Stimulated activated memory B cell treated with anti-CD40 and anti-IgM and Interleukin-4, amounts not matched to agents 10 μg/mL and 1 μg/mL and 100 μg/mL, for 72 hours (primary cell): ENCODE measurements at places on chromosomes 5 and 9.

DNA sequence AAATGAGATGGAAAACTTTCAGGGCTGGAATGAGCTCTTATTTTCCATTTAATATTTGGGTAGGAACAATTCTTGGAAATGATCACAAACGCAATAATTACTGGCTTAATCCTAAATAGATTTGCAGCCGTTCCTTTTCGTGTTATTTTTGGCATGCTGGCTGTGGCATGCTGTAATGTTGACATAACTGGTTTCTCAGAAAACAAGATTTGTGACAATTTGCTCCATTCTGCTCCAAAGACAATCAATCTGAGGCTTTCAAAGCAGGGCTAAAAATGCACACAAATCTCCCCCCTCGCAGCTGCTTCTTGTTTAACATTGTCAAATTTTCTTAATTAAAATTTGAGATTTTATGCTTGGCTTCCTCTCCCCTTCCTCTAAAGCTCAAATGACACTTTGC is 151.2 kb downstream of the TTC39B start:
- ATAC-seq: no peak

GRCh38 chr5:112548246-112548881 is 129.3 kb upstream of the EPB41L4A start:
- ATAC-seq: no peak

DNA sequence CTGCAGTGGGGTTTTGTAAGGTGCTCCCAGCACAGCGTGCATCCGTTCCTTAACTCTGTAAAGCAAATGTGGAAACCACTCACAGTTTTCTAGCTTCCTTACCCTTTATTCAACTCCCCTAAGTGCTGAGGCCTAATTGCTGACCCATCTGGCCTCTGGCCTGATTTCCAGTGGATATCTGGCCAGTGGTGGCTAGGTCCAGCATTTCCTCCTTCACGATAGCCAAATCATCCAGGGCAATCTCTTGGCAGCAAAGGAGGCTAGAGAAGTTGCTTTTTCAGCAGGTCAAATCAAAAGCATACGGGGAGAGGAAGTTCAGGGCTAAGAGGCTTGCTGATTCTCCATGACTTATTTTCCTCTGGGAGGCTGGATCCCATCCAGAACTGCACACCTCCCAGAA is 286.3 kb upstream of the VLDLR start:
- ATAC-seq: no peak

- ATAC-seq: peak; percentile 68
Measured at GRCh38 chr9:83978992-83979811, 813 bp downstream of the HNRNPK start.

DNA sequence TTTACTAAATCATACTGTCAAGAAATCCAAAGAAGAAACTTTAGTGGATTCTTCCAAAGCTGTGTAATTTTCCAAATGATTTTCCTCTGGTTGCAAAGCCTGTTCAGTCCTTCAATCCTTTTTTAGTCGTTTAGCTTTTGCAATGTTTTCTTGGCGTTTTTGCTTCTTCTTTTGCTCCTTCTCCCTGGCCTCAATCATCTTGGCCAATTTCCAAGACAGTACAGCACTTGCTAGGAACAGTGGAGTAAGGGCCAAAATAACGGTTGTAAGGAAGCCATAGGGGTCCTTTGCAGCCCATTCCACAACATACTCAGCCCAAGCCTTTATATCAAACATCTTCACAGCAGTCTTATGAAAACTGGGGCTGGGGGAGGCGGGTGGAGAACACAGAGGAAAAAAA is 2.4 kb downstream of the SMIM15 start:
- ATAC-seq: no peak

DNA sequence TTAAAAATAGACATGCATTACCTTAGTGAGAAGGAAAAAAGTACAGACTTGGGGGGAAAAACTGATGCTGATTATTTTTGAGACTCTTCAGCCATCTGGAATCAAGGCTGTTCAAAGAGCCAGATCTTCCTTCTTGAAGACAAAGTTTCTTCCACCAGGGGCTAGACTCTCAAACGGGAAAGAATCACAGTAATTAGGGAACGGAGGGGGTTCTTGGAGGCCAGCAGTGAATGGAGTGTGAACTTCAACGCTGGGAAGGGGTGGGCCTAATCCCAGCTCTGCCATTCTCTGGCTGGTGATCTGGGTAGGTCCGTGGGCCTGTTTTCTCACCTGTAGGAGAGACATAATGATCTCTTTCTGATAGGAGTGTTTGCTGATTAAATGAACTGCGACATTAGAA is 21.1 kb upstream of the LHX2 start:
- ATAC-seq: no peak

- ATAC-seq: no peak
Measured at GRCh38 chr9:136964171-136964689, 12.2 kb downstream of the LCN12 start.

DNA sequence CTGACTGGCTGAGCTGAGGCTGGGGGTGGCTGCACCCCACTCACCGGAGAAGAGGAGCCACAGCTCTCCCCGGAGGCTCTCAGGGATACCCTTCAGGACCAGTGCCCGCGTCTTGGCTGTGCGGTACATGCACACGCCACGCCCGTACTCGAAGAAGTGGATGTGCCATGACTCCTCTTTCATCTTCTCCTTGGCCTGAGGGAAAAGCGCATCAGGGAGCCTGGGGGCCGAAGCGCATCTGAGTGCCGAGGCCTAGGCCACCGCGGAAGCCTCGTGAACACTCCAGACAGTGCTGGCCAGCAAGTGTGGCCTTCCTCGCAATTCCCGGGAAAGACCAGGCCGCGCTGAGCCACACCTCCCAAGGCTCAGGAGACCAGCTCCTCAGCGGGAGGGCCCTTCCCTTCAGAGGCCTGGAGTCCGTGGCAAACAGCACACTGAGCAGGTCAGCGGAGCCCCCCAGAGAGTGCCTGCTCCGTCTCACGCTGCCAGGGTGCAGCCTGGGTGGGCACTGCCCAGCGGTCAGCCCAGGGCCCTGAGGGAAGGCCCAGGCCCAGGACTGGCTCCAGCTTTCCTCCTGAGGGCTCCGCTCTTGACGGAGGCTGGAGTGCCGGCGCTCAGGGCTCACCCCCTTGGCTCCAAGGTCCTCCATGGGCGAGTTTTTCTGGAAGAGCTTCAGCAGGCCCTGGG is 20.5 kb upstream of the MRNIP start:
- peak; percentile 40 for ATAC-seq

DNA sequence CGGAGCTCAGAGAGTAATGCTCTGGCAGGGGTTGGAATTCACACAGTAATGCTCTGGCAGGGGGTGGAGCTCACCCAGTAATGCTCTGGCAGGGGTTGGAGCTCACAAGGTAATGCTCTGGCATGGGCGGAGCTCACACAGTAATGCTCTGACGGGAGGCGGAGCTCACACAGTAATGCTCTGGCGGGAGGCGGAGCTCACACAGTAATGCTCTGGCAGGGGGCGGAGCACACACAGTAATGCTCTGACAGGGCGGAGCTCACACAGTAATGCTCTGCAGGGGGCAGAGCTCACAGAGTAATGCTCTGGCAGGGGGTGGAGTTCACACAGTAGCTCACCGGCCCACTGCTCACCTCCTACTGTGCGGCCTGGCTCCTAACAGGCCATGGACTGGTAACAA is 47.2 kb upstream of the LPCAT1 start:
- ATAC-seq: no peak

DNA sequence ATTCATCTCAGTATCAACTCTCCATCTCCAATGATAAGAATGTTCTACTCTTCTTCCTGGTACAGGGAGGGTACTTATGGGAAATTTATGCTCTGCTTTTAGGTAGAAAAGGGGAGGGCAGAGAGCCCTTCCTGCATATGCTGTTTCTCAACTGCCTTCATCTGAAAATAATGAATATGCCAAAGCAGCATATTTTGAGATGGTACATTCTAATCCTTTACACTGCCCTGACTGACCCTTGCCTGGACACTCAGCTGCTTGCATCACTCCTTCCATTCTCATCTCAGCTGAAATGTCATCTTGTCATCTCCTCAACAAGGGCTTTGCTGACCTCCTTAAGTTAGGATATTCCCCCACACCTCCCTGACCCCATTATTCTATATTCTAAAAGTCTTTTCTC is 68.5 kb downstream of the ALDH7A1 start:
- no peak for ATAC-seq

GRCh38 chr5:80193401-80193800 is 62.4 kb downstream of the SERINC5 start:
- ATAC-seq: no peak

GRCh38 chr9:129194221-129194620 is 16.2 kb upstream of the IER5L start:
- ATAC-seq: no peak

DNA sequence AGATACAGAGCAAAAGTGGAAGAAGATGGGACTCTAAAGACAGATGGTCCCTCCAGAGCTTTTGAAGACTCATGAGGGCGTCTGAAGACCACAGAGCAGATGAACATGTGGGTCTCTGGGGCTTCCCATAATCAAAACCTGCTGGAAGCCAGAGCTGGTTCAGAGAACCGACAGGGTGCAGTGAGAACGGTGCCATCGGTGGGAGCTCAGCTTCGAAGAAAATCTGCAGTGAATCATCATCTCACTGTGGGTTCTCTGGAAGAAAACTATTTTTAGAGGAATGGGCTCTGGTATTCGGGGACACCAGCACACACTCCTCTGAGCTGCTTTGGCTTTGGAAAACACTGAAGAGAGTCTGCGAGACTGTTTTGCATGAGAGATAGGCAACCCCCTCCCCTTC is 222.4 kb upstream of the PANK3 start:
- ATAC-seq: no peak

DNA sequence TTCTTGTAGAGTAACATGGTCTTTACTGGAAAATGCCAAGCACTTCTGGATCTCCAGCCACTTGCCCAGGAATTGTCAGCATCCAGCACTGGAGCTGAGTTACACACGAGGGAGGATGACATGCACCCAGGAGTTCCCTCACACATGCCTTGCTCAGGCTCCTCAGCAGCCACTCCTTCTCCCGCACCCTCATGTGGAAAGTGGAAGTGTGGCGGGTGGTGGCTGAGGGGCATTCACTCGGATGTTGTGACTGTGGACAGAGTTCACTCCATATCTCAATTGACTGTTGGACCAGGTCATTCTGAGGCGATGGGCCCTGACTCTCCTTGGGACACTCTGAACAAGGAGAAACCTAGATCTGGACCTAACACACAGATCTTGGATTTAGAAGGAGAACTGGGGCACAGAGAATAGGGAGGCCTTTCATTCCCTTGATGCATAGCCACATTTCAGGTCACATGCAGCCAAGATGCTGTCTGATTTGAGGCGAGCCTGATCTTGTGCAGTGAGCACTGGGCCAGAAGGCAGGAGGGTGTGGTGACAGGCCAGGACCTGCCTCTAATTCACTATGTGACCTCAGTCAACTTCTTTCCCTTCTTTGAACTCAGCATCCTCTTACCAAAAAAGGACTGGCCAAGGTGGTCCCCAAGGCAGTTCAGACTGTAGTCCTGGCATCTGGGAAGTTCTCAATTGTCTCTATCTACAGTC is 62.1 kb downstream of the CYSTM1 start:
- no peak for ATAC-seq

- no peak for ATAC-seq
Measured at GRCh38 chr9:133589454-133590227, 19.5 kb downstream of the FAM163B start.

- ATAC-seq: no peak
Measured at GRCh38 chr9:121232251-121232650, 30.6 kb upstream of the RAB14 start.

GRCh38 chr5:170270293-170271069 is 27.1 kb downstream of the LCP2 start:
- no peak for ATAC-seq

GRCh38 chr5:41617843-41618515 is 107.6 kb upstream of the PLCXD3 start:
- no peak for ATAC-seq

DNA sequence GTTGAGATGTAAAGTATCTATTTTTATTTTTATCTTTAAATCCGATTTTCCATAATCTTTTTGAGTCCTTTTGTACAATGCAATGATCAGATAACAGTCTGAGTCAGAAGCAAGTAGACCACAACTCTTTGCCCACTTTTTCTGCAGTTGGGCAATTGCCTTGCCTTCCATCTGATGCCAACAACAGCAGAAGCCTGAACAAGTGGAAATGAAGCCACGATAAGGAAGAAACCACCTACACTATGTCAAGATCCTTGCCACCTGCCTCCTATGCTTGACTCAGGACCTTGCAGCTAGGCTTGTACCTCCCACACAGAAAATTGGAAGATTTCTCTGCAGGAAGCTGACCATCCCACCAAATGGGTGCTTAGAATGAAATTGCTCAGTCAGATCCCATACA is 78.6 kb downstream of the ANXA1 start:
- ATAC-seq: no peak

- ATAC-seq: no peak
Measured at GRCh38 chr5:123665822-123666371, 153.9 kb downstream of the CSNK1G3 start.

DNA sequence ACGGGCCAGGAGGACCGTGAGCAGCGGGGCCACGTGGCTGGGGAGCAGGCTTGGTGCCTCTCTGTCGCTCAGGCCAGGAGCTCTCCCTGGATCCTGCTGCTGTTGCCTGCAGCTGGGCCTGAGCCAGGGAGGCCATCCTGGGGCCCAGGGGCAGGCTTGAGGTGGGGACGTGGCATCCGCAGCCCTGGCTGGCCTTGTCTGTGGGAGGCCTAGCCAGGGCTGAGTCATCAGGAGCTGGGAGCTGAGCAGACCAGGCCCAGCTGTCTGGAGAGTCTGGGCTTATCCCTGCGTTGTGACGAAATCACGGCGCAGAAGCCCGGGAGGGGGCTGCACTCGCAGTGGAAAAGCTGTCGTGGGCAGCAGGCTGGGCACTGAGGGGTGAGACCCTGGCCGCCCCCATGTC is 138.8 kb upstream of the COL5A1 start:
- ATAC-seq: peak; percentile 12

GRCh38 chr5:16180789-16181082 is 1.1 kb upstream of the MARCHF11 start:
- ATAC-seq: no peak

GRCh38 chr5:141757402-141757801 is 75.4 kb upstream of the ARAP3 start:
- ATAC-seq: no peak

- ATAC-seq: no peak
Measured at GRCh38 chr9:27209034-27209433, 87.9 kb downstream of the EQTN start.

DNA sequence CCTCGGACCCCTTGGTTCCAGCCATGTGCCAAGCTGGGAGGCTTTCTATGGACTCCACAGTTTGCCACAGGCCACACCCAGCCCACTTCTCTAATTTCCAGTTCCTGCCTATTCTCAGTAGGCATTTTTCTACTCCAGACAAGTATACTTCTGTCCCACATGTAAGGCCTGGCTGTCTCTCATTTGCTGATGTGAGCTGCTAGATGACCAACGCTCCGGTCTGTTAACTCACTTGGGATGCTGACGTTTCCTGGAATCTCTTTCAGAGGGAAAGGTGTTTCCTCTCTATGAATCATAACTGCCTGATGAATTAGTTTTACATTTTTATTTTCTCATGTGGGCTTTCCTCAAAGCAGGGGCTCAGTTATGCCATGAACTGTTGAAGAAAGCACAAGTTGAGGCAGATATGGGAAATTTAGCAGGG is 36.3 kb downstream of the ERGIC1 start:
- ATAC-seq: no peak

DNA sequence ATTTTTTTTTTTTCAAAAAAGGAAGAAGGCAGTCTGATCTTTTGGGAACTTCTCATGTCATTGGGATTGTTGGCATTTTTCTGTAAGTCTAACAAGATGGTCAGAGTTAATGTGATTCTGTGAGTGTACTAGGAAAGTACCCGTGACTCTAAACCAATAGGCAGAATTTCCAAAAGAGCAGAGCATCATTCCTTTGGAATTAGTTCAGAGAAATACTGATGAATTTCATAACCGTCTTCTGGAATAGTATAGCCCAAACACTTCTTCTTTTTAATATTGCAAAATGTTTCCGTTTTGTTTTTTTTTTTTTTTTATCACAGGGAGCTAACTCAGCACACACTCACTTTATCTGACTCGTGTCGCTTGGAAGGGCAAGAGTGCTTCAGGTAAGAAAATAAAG is 407.4 kb downstream of the DTWD2 start:
- no peak for ATAC-seq
